ENCODE measurements at places on chromosomes 1 and 21. TPM values are rescaled to one million over a fixed set of nuclear protein-coding genes. Genes with fewer than 3 reads are reported as not detected.

DNA sequence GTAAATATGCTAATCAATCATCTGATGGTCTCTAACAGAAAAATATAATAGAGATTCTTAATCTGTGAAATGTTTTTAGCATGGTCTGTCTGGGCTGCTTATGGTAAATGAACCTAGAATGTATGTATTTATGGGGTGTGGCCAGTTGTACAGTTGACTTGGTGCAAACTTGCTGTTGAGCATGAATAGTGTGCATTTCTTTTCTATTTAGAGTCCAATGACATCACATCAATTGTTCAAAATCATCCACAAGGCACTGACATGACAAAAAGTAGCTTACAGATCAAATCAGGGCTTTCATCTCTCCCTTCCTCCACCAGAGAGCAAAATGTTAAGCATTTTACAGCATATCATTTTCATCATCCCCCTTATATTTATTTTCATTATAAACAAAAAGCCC, 1010.3 kb downstream of the KCNT2 start:
- DNase-seq: no peak

GRCh38 chr1:155091071-155092051, 12.7 kb downstream of the EFNA3 start:
- peak; percentile 78 for DNase-seq

NOS1AP gene
- 0.18 TPM for total RNA-seq

DNA sequence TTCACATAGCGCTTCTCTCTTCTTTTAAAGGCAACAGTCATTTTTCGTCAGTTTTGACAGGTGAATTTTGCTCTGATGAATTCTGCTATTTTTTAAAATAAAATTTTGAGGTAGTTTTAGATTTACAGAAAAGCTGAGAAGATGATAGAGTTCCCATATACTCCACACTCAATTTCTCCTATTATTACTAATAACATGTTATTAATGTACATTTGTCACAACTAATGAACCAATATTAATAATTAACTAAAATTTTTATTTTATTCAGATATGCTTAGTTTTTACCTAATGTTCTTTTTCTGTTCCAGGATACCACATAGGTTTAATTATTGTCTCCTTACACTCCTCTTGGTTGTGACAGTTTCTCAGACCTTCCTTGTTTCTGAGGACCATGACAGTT, 197.0 kb downstream of the ZC3H11B start:
- no peak for DNase-seq

DNA sequence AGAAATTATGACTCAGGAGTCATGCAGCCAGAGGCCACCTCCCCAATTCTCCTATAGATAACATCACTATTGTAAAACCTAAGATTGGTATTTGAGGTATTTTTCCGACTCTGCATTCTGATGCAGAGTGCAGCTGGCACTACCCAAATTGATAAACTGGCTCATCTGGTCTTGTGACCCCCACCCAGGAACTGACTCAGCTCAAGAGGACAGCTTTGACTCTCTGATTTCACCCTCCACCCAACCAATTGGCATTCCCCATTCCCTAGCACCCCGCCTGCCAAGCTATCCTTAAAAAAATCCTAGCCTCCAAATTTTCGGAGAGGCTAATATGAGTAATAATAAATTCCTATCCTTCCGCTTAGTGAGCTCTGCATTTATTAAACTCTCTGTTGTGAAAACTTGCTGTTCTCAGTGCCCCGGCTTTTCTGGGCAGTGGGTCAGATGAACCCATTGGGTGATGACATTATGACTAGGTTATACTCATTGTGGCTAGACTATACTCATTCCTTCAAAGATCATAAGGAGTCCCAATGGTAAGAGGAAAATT, 39.4 kb upstream of the EPS15 start:
- DNase-seq: no peak

CFHR5 gene
- not detected for total RNA-seq

PRAMEF8 gene
- not detected for total RNA-seq

- no peak for DNase-seq
Observed at GRCh38 chr1:14098294-14098913, 398.4 kb downstream of the PRDM2 start.

BCL2L15 gene
- 1.1 TPM for total RNA-seq

CD1E gene
- total RNA-seq: not detected

DNA sequence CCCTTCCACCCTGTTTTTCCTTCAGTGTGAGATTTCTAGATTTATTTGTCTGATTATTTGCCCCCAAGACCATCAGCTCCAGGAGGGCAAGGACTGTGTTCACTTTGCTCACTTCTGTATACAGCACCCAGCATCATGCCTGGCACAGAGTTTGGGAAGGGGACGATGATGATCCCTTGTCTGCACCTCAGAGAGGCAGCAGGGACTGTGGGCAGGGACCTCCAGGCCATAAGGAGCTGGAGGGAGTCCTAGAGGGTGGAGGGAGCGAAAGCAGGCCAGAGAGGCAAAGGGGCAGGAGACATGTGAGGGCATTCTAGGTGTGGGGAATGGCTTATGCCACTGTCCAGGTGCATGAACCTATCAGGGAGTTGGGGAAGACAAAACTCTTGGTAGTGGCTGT, 32.8 kb downstream of the H3-3A start:
- no peak for DNase-seq

DNA sequence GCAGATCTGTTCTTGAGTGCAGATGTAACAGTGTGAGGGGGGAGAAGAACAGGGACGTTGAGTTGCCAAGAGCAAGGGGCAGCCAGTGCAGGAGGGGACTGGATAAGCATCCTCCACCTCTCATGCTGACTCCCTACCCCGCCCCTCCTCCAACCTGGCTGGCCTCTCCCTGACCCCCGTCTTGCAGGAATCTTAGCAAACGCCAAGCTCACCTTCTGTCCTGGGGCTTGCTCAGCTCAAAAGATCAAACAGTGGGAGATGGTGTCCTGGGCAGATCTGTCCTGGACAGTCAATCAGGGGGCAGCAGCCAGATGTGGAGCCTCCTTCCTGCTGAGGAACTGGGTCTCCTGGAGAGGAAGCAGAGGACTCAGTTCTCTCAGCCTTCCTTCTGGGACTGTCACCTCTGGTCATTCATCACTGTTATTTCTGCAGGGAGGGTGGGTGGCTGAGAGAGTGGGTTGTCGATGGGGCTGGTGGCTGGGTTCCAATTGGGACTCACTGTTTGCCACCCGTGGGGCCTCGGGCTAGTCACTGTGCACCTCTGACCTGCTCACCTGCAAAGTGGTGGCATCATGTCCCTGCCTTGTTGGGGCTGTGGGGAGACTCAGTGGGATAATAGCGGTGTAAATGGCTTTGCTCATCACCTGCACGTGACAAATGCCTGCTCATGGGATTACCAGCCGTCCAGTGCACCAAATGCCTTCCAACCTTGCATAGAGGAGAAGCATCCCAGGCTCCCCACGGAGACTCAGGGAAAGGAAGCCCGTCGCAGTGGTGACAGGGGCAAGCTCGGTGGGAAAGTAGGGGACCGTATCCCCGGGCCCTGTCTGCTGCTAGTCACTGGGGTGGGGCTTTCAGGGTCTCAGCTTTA, 154.4 kb downstream of the PTPRU start:
- no peak for DNase-seq

- DNase-seq: no peak
Observed at GRCh38 chr1:17616731-17617279, 77.3 kb downstream of the ARHGEF10L start.

GRCh38 chr21:38914528-38915293, 109.0 kb downstream of the ETS2 start:
- no peak for DNase-seq

- no peak for DNase-seq
Observed at GRCh38 chr21:43282358-43283120, 113.7 kb downstream of the CRYAA start.

DNA sequence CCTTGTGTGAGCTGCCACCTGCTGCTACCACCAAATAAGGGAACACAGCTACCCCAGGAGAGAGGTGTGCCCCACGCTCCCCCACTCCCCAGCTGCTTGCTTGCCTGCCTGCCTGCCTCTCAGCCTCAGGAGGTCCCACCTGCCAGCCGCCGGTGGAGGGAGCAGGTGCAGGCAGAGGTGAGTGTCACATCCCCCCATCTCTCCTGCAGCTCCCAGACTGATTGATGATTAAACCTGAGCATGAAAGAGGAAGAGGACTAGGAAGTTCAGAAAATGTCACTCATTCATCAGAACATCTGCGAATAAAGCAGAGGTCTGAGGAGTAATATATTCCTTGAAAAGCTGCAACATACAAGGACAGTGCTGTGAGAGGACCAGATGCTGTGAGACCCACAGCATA, 58.6 kb upstream of the HIVEP3 start:
- DNase-seq: no peak

DNA sequence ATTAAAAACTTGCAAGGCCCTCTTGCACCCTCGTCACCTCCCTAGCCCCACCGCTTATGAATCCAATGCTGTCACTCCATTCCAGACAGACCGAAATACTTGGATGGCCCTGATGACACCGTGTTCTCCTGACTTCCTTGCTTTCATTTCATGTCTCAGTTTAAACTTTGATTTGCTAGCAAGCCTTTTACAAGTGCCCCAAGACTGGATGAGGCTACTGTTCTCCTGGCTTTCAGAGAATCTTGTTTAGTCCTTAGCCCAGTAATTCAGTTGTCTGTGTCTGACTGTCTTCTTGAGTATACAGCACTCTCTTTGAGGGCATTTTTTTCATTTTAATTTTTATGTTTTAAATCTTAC, 824 bp upstream of the IFI44L start:
- DNase-seq: no peak

- no peak for DNase-seq
Observed at GRCh38 chr1:117051224-117052064, 8.7 kb upstream of the TTF2 start.

ALPL gene
- total RNA-seq: not detected

GRCh38 chr1:156676114-156676819, 940 bp downstream of the NES start:
- DNase-seq: no peak

GRCh38 chr1:2195785-2196184, 1.2 kb upstream of the FAAP20 start:
- no peak for DNase-seq

GRCh38 chr1:56477164-56478111, 101.9 kb downstream of the PLPP3 start:
- no peak for DNase-seq

- no peak for DNase-seq
Observed at GRCh38 chr1:32719681-32720275, 17.2 kb upstream of the SYNC start.

DNA sequence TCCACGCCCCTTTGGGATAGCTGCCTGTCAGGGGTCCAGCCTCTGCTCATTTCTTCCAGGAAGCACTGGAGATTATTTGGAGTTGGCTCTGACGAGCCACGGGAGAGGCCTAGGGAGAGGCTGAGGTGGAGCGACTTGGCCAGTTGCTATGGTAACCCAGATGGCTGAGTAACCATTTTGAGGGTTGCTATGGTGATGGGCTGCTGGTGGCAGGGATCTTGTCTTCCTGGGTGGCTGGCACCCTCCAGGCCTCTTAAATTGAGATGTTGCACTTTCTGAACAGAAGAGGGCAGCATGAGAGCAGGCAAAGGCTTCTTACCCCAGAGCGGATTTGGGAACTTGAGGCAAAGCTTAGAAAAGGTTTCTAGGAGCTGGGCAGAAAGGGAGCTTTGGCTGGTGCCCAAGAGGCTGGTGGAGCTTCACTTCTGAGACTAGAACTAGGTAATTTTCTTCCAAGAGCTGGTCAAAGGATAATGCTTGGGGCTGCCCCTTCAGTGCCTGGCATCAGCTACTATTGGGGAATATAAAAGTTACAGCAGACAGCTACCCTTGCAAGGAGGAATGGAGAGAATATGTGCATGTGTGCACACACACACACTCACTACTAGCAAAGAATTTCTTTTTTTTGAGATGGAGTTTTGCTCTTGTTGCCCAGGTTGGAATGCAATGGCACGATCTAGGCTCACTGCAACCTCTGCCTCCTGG, 72.5 kb downstream of the NDUFS5 start:
- DNase-seq: peak; percentile 61

DNA sequence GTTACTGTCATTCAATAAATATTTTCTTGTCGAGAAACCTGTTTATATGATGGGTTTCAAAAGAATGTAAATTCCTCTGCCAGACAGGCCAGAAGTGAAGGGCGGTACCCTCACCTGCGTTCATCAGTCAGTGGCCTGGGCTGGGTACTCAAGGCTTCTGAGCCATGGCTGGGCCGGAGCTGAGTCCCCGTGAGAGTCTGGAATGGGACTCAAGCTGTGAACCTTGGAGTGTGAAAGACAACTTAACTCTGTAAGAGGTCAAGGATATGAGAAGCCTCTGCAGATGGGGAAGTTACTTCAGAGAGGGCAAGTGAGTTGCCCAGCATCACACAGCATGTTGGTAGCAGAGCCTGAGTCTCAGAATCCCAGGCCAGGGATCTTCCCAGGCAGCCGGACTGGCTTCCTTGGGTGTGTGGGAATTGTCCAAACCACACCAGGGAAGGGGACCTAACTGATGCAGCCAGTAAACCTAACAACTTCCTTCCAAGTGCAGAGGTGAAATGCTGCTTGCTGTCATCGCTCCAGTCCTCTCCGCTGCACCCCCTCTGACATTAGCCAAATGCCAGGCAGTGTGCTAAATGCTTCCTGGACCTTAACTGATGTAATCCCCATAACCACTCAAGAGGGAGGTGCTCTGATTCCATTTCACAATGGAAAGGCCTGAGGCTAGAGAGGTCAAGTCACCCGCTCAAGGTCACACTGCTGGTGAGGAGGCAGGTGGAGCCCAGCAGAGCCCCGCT, 4.8 kb downstream of the DISP3 start:
- DNase-seq: no peak

PHLDA3 gene
- 13.0 TPM for total RNA-seq

- no peak for DNase-seq
Observed at GRCh38 chr1:232011961-232012360, 385.4 kb downstream of the DISC1 start.
